ENCODE measurements at places on chromosomes 2 and 18.

- DNase-seq: no peak
Measured at GRCh38 chr18:12637393-12637792, 20.5 kb downstream of the SPIRE1 start.

GRCh38 chr18:55390898-55391297, 197.1 kb downstream of the TCF4 start:
- no peak for DNase-seq

- DNase-seq: no peak
Measured at GRCh38 chr2:239596253-239596652, 195.4 kb upstream of the HDAC4 start.

- DNase-seq: no peak
Measured at GRCh38 chr2:45176390-45176789, 167.1 kb upstream of the SIX2 start.

- no peak for DNase-seq
Measured at GRCh38 chr2:102620332-102620731, 979 bp downstream of the SLC9A2 start.

DNA sequence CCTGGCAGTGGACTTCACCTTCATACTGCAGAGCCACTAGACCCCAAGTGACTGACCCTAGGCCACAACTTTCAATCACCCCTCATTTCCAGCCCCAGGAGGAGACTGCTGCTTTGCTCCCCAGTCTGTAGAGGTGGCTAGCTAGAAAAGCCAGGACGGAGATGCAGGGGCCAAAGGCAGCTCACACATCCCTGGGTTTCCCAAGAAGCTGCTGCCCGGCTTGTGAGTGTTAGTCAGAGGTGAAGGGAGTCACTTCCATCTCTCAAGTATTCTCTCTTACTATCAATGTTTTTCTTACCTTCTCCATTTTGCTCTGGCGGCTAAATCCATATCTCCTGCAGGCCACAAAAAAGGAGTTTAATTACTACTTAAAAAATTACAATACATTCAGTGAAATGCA, 36.2 kb downstream of the CCDC93 start:
- DNase-seq: no peak

- no peak for DNase-seq
Measured at GRCh38 chr2:38666556-38666910, 619 bp downstream of the GALM start.

- DNase-seq: no peak
Measured at GRCh38 chr2:220904015-220904414, 668.1 kb downstream of the EPHA4 start.

DNA sequence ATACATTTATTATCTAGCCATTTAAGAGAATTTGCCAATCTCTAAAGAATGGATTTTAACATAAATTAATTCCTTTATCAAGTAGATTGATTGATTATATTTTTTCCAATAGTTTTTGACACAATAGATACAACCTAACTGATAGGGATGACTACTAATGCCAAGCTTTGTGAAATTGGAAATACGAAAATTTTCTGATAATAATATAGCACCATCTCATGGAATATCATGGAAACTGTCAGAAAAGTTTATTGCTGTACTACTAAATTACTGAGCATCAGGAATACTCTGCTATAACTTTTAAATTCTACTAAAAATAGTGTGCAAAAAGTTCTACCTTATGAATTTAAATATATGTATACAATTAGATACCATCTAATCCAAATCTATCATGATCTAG, 101.8 kb upstream of the MAP2 start:
- DNase-seq: no peak

DNA sequence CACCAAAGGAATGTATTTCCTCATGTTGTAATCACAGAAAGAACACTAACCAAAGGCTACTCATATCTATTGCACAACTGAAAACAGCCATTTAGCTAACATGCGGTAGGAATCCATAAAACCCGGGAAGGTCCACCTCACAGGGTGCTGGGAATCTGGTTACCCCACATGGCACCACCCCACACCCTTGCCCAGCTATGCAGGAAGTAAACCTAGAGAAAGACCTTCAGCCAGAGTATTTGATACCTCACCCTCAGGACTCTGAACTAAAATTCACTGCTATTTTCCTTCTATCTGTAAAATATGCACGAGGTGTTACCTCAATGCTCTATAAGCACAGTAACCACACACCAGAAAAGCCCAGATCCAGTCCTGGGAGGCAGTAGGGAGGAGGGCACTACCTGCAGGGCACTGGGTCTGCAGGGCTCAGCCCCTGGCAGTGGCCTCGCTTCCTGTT, 45.8 kb downstream of the PTPN2 start:
- no peak for DNase-seq

DNA sequence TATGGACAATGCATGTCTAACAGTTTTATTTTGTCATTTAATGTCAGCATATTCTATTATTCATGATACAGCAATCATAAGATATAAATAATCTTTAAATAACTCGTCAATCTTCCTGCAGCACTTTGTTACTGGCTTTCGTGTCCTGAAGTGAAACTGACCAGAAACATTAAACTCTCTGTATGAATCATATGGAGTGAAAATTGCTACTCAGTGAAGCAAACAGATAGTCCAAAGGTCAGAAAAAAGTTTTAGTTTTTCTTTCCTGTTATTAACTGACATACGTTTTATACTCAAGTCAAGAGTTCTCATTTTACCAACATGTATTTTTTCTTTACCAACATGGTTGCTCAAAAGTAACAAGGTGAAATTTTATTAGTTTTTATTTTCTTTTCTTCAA, 106.8 kb upstream of the GALNT5 start:
- no peak for DNase-seq

DNA sequence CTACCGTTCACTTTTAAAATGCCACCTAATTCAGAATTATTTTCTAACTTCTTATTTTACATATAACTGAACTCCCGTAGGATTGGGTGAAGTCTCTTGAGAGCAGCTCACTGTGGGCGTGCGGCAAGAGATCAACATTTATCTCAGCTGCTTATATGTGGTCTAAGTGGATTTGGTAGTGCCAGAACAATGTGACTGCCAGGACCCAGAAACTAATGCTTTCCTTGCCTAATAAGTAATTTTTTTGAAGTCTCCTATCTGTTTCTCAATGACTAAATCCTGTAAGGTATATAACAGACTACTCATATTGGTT, 11.2 kb upstream of the NFE2L2 start:
- no peak for DNase-seq

GRCh38 chr2:88735853-88736252, 44.4 kb downstream of the RPIA start:
- peak; percentile 37 for DNase-seq

DNA sequence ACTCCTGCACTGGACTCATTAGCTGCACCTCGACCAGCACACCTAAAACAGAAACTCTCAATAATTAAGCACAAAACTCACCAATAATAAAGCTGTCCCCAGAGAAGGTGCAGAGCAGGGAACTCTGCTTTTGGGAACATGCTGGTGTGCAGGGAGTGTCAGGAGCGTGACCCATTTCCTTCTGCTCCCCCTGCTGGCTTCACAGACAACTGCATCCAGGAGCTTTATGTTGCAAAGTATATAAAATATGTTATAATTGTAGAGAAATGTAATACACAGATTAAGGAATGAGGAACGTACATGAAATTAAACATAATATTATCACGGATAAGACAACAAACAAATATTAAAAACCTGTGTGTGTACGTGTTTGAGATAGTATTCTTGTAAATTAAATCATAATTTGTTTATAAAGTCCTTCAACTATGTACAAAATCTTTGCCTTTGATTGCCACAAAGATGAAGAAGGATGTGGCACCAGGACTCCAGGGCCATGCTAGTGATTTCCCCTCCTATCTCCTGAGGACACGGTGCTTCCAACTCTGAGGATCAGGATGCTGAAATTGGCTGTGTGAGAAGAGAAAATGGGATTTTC, 68.6 kb upstream of the MAL start:
- peak; percentile 13 for DNase-seq

GRCh38 chr2:233372855-233373254, 18.6 kb downstream of the DGKD start:
- no peak for DNase-seq

GRCh38 chr2:18396329-18397010, 164.0 kb downstream of the RDH14 start:
- no peak for DNase-seq

DNA sequence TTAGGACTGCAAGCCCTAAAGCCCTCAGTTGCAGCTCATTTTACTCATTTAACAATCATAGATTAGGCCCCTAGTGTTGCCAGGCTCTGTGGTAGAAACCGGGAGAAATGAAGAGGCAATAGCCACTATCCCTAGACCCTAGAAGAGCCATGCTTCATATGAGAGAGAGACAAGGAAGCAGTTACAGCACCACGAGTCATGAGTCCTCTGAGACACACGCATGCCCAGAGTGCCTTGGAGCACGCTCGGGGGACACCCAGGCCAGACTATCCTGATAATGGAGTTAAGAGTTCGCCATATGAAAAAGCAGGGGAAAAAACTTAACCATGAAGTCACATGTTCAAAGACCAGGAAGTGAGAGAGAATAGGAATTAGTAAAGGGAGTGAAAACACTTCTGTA, 321.5 kb upstream of the PKDCC start:
- DNase-seq: no peak

DNA sequence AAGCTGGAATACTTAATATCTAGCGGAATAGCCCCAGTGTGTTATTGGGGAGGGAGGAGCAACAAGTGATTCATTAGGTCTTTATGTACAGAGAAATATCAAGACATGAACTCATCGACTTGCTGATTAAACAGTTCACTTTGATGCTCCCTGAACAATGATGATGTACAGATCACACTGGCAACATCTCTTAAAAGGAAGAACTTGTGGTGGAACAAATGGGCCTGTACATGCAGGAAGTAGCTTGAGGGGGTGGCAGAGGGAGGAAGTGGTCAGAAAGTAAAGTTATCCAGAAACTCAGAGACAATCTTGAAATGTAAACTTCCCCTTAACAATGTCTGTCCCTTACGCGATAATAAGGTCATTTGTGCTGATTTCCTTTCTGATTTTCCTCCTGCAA, 90.5 kb downstream of the NXPH2 start:
- no peak for DNase-seq

DNA sequence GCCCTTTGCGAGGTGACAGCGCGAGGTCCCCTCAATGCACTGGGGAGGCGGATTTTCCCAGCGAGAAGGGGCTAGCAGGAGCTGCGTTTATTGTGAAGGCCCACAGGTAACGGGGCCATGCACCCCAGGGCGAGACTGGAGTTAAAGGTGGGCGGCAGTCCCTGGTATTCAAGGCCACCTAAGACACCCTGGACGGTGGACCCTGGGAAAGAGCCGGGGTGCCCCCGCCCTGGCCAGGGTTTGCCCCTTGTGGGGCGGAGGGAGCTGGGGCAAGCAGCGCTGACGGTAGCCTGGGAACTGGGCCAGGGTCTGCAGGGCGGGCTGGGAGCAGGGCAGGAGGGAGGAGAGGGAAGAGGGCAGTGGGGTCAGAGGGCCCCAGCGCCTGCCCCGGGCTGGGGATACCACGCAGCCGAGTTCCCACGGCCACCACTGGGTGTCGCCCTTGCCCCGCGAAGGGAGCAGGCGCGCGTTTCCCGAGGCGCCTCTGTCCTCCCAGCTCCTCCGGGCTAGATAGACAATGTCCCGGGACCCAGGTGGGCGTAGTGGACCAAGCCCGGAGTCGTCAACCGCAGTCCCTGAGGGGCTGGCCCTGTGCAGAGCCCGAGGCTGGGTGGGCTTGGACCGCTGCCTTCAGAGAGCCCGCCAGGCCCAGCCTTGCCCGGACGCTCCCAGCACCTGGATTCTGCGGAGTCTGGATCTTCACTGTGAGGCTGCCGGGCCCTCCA, 80.2 kb downstream of the SMAD4 start:
- DNase-seq: no peak

- DNase-seq: no peak
Measured at GRCh38 chr18:12911025-12911928, 27.2 kb upstream of the PTPN2 start.

- no peak for DNase-seq
Measured at GRCh38 chr2:53576166-53576565, 191.4 kb upstream of the CHAC2 start.

DNA sequence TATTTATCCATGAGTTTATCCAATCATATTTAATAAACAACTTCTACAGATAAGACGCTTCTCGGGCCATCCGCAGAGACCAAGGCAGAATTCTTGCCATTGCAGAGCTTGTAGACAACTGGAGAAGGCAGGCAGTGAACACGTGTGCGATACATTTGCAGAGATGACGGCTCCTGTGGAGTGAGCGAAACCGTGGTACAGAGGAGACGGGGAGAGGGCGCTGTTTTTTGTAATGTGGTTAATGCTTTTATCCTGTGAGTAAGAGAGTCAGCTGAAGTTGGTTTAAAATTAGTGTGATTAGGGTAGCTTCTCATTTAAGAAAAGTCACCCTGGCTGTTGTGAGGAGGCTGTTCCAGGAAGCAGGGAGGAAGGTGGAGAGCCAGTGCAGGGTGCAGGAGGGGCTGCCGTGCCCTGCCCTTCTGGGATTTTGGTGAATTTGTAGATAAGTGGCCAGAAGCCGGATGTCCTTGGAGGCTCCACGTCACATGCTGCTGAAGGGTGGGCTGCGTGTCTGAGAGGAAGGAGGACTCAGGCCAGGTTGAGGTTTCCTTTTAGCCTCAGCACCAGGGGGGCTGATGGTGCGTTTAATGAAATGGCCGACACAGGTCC, 151.4 kb downstream of the SNTG2 start:
- DNase-seq: no peak

DNA sequence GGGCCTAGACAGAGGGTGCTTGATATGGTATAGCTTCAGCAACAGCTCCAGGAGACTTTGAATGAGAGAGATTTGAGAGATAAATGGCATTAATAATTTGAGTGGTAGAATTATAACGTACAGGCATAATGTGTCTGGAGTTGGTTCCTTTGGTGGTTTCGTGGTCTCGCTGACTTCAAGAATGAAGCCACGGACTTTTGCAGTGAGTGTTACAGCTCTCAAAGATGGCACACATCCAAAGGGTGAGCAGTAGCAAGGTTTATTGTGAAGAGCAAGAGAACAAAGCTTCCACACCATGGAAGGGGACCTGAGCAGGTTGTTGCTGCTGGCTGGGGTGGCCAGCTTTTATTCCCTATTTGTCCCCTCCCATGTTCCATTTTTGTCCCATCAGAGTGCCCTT, 23.1 kb downstream of the PDCD1 start:
- DNase-seq: no peak

DNA sequence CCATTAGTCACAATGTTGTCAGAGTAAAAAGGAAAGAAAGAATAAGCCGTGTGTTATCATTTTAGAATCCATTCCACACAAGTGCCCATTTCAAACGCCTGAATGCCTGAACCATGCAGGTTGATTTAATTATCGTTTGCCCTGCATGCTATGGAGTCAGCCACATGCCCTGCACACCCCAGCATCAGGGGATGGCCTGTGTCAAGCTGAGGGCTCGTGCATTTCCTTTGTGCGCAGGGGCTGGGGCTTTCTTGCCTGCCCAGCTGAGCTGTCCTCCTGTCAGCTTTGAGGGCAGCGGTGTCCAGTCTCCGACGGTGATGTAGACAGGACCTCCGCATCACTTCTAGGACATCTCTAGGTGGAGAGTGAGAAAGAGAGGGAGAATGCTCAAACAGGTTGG, 200.4 kb downstream of the TSN start:
- DNase-seq: no peak

- DNase-seq: no peak
Measured at GRCh38 chr18:71583252-71583651, 960.9 kb downstream of the CBLN2 start.

GRCh38 chr2:173750831-173751230, 214.3 kb downstream of the SP3 start:
- DNase-seq: no peak

- DNase-seq: no peak
Measured at GRCh38 chr2:21422050-21422449, 298.3 kb downstream of the TDRD15 start.
